Ascending aorta (tissue), 2 donors: ENCODE measurements at places on chromosomes 16 and 17. TPM values are rescaled to one million over a fixed set of nuclear protein-coding genes. Genes with fewer than 3 reads are reported as not detected.

DNA sequence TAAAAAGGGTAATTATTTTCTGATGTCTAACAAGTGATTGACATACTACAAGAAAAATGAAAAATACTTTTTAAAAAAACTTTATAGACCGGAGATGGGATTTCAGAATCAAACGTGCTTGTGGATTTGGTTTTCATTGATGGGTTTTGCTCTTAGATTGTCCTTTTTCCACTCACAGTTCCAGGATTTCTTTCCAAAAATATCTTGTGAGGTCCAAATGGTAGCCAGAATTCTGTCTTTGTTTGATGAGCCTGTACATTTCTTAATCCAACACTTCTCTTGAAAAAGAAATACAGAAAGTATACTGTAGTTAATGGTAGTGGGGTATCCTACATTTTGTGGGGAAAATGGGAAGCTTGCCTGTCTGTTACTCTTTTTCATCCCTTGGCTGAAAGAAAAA, 329.3 kb downstream of the KCNJ2 start:
- no peaks in the 10 kb centered on the region for H3K27me3 ChIP-seq
- H3K36me3 ChIP-seq, result no peaks in the 10 kb centered on the region
- H3K4me1 ChIP-seq, result no peaks in the 10 kb centered on the region
- no peak for DNase-seq
- no peak overlapping the region for H3K27ac ChIP-seq
- no peak overlapping the region for H3K4me3 ChIP-seq

DNA sequence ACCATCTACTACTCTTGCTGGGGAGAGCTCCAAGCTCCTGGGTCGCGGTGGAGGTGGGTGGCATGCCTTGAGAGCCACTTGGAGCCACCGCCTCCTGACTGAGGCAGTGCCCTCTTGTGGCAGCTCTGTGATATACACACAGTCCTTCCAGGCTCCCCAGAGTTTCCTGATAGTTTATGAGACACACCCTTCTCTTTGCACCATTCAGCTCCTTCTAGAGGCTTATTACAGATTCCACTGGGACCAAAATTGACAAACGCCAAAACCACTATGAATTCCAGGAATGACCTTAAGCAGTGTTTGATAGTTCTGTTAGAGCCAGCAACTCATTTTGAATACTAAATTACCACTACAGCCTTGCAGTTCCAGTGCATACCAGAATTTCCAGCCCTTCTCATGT, 170.1 kb upstream of the CDH13 start:
- no peaks in the 10 kb centered on the region for H3K4me1 ChIP-seq
- no peaks in the 10 kb centered on the region for H3K36me3 ChIP-seq
- no peak for DNase-seq
- H3K4me3 ChIP-seq, result no peak overlapping the region
- H3K27me3 ChIP-seq, result no peaks in the 10 kb centered on the region
- no peak overlapping the region for H3K27ac ChIP-seq

The NAA60 gene
- total RNA-seq, result 74.6 TPM

The CSH1 gene
- not detected for total RNA-seq

The GALR2 gene
- total RNA-seq, result 2.3 TPM

GRCh38 chr16:8996891-8997290, 33.2 kb upstream of the USP7 start:
- no peaks in the 10 kb centered on the region for H3K27me3 ChIP-seq
- no peaks in the 10 kb centered on the region for H3K4me1 ChIP-seq
- H3K4me3 ChIP-seq, result no peak overlapping the region
- H3K27ac ChIP-seq, result no peak overlapping the region
- H3K36me3 ChIP-seq, result no peaks in the 10 kb centered on the region
- no peak for DNase-seq
